ENCODE measurements at places on chromosomes 5 and 9.

GRCh38 chr5:67495072-67495471 is 298.5 kb upstream of the CD180 start:
- DNase-seq = no peak

- no peak for DNase-seq
These were observed 65.4 kb upstream of the CDH12 start for GRCh38 chr5:22918511-22918910.

DNA sequence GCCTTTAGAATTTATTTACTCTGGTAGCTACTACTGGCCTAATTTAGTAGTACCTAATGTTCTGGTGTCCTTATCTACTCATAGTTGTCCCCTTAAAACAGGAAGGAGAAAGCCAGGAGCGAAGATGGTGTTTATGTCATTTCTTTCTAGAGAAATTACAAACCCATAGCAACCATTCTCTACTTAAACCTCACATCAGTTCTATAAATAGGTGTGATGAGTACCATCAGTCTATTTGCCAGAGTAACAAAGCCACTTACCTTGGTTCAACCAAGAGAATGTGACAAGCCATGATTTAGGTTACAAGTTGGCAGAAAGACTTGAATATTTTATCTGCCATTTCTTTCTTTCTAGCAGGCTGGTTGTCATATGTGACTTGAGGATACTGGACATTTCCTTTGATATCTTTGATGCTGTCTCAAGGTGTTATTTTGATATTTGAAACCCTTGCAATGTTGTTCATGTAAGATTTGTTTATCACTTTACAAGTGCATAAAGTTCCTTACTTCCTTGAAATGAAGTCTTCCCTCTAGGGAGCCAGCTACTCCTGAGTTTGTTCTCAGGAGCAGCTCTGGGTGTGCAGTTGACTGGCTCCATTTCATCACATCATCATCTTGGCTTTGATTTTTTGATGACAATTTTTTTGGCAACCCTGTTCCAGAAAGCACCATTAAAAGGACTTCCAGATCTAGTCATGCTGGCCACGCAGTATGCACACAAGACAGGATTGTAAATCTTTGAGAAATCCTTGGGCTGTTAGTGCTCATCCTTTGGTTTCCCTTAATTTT is 286.8 kb downstream of the ARHGAP26 start:
- DNase-seq = no peak

GRCh38 chr5:166123717-166124116 is 2167.7 kb upstream of the WWC1 start:
- DNase-seq = no peak

GRCh38 chr5:87560528-87560927 is 147.8 kb upstream of the CCNH start:
- DNase-seq = no peak

- DNase-seq = no peak
These were observed 45.7 kb downstream of the DPYSL3 start for GRCh38 chr5:147464211-147464610.

DNA sequence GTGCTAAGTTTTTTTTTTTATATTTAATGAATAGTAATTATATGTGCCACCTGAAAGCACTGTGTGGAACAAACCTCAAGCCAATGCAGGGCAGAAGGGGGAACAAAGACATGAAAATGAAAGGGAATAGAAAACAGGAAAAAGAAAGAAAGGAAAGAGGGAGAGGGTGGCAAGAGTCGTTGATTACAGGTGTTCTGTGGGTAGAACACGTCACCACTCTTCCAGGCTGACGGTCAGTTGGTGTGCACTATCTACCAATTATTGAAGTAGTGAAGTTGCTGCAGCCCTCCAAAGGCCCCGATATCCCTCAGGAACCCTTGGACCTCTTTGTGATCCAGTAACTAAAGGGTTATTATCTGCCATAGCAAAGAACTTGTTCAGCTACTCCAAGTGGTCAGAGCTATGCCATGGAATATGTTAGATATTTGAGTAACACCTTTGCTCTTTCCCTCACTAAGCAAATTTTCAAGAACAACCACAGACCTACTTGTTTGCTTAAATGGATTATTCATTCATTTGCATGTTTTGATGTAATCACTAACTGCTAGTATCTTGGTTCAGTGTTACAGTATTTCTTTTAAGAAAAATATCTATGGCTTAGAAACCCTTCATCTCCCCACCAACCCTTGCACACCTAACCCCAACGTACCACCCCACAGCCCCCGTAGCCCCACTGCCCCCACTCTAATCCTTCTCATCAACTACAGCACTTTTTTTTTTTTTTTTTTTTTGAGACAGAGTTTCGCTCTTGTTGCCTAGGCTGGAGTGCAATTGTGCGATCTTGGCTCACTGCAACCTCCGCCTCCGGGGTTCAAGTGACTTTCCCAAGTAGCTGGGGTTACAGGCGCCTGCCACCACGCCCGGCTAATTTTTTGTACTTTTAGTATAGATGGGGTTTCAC is 31.3 kb downstream of the FYB1 start:
- DNase-seq = no peak

- DNase-seq = no peak
These were observed 155.6 kb upstream of the ZNF618 start for GRCh38 chr9:113720495-113720894.

GRCh38 chr5:107969847-107970246 is 299.1 kb upstream of the EFNA5 start:
- DNase-seq = no peak

DNA sequence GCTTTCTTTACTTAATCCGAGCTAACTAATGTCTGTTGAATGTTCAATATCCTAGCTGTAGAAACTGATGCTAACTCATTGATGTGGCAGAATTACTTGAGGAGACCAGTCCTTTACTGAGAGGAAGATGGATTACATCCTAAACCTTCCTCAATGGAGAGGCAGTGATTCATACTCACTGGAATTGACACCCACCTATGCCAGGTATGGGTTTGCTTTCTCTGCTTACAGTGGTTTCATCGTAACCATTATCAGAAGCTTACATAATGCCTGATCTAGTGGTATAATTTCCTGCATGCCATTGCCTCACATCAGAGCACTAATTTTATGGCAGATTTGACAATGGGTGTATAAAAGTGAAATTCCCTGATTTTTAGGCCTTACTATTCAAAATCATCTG is 384.7 kb downstream of the ANXA1 start:
- DNase-seq = no peak

GRCh38 chr9:108813951-108814601 is 41.7 kb downstream of the ACTL7B start:
- no peak for DNase-seq

DNA sequence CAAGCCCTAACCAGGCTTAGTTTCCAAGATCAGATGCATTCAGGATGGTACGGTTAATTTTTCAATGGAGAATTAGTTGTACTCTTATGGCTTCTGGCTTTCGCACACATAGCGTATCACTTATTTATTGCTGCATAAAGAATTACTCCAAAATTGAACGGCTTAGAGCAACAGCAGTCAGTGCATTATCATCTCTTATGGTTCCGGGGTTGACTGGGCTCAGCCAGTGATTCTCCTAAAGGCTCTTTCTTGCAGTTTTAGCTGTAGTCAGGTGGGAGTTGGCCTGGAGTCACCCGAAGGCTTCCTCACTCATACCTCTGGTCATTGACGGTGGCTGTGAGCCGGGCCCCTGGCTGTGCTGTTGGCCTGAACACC is 595 bp upstream of the GRHPR start:
- DNase-seq = no peak

DNA sequence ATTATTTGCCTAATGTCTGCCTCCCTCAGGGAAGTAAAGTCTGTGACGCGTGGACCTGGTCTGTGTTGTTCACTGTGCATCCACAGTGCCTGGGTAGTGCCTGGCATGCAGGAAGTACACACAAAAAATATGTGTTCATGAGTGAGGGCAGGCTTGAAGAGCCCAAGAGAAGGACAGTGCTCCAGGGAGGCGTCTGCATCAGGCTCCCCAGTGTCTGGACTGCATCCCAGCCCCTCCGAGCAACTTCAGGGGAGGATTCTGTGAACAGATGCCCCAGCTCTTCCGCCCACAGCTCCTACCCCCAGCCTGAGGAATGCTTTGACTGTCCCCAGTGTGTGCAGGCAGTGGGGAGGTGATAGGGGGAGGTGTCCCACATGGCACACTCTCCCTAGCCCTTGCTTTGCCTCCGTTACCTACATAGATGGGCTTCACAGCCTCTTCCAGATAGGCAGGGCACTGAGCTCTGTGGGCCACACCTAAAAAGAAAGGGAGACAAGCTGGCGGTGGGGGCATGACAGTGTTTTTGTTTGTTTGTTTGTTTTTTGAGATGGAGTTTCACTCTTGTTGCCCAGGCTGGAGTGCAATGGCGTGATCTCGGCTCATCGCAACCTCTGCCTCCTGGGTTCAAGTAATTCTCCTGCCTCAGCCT is 25.4 kb downstream of the IRF1 start:
- DNase-seq = no peak

DNA sequence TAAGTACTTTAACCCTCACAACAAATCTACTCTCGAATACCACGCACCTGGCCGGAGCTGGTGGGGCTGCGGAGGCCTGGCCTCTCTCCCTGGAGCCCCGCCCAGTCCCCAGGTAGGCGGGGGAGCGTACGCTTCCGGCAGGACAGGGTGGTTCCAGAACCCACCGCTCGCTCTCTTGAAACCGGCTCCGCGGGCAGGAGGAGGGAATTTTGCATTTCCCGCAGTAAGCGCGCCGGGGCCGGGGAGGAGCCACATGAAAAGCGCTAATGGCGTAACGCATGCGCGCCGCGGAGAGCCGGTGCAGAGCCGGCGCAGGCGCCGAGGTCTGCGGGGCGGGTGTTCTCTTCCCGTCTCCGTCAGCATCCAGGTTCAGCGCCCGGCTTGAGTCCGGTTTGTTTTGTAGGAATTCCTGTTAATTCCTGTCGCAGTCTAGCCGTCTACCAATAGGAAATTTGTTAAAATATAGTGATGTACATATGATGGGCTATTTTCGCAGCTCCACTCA is 20.8 kb downstream of the CAVIN4 start:
- DNase-seq = peak; percentile 64

DNA sequence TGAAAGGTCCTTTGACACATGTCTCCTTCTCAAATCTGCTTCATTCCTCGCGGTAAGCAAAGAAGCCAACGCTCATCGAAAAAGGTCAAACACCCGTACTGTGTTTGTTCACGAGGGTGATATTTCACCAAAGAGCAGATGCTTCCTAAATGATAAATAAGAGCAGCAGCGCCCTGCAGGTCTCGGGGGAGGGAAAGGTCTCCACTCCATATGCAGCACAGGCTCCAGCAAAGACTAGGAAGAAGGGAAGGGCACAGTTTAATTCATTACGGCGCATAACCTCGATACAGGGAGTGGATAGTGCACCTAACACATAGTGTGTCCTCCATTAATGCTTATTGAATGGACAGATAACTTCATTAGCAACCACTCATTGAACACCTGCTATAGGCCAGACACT is 593.3 kb downstream of the CDK5RAP2 start:
- DNase-seq = no peak

DNA sequence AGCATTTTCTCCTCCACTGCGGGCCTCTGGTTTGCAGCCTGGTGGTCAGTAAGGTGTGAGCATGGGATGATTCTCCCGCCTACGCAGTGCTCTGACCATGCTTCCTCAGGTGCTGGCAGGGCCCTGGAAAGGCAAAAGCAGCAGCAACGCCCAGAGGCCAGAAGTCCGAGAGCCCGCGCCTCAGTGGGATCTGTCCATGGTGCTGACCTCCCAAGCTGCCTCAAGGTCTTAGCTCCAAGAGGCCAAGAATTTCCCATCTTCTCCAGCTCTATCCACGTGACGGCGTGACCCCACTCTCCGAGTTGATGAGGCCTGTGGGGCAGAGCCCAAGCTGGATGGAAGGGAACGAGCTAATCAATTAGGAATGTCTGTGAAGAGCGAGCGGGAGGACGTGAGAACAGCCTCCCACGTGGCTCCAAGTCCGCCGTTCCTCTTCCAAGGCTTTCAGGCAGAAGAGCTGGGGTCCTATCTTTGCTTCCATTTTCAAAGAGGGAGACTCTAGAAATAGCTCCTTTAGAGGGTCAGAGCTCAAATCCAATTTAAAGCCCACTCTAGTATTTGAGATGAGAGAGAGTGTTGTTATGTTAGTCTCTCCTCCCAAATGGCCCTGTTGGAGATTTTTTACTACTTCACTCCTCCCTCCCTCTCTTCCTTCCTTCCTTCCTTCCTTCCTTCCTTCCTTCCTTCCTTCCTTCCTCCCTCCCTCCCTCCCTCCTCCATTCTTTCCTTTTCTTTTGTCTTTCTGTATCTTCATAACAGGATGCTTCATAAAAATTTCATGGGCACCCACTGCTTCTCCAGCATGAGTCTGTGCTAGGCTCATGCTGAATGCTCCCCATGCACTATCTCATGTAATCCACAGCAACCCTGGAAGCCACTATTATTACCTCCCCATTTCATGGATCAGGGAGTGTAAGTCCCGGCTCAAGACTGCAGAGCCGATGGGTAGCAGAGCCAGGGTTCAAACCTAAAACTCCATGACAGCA is 69.3 kb downstream of the OLFM1 start:
- DNase-seq = no peak

DNA sequence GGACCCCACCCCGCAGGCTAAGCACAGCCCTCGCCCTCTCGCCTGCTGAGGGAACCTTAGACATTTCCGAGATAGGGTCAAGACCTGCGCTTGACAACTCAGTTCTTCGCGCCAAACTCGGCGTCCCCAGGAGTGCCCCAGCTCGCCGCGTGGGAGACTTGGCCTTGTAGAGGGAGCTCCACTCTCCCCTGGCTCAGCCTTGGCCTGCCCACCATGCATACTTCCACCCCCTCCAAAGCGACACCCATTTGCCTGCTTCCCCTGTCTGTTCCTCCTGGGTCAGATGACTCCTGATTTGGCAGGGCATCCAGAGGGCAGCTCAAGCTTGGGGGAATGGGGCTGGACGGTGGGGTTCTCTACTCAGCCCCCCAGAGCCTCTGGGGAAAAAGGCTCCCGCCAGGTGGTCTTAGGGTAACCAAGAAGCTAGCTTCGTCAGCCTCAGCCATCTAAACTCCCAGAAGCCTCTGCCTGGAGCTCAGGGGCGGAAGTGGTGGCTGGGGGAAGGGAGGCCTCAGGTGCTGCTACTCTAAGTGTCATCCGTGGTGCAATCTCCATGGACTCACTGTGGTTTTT is 560 bp downstream of the DOCK2 start:
- peak; percentile 58 for DNase-seq

GRCh38 chr5:62327138-62328053 is 21.4 kb downstream of the KIF2A start:
- DNase-seq = no peak

DNA sequence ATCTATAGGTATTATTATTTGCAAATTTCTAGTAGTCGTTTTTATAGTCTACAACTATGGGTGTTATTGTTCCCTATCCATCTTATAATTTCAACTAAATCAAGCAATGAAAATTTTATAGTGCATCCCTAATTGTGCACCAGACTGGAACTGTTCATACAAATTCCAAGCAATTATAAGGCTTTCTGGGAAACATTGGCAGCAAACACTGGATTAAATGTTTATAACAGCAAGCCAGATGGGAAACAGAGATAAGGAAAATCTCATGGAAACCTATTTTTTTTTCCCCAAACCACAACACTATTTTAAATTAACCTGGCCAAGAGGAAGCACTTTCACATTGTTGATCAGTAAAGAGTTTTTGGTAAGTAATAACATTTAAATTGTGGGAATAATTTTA is 524.3 kb downstream of the RASEF start:
- DNase-seq = no peak

GRCh38 chr5:61768692-61769281 is 436.7 kb downstream of the ZSWIM6 start:
- no peak for DNase-seq

All from activated naive CD4-positive, alpha-beta T cell (primary cell).